CD4-positive, alpha-beta memory T cell (primary cell): ENCODE measurements at places on chromosomes 6 and 20.

DNA sequence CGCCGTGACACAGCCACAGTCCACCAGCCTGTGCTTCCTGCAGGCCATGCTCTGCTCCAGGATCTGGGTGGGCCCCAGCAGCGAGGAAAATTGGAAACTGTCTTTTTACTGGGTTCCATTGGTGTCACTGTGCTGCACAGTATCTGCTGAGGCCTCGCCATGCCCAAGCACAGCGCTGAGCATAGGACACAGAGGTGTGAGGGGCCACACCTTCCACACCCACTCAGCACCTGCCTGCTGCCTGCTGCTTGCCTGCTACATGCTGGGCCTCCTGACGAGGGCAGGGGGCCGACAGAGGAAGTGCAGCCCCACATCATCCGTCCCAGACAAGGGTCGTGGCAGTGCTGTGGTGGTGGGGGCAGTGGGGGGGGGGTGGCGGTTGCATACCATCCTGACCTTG is 173.0 kb upstream of the THBS2 start:
- DNase-seq: no peak
- no peaks in the 10 kb centered on the region for H3K36me3 ChIP-seq
- H3K4me1 ChIP-seq: no peaks in the 10 kb centered on the region
- H3K4me3 ChIP-seq: no peak overlapping the region
- no peak overlapping the region for H3K27ac ChIP-seq

GRCh38 chr6:114712129-114712662 is 369.4 kb upstream of the HS3ST5 start:
- H3K27ac ChIP-seq: no peak overlapping the region
- DNase-seq: no peak
- H3K36me3 ChIP-seq: no peaks in the 10 kb centered on the region
- H3K4me1 ChIP-seq: no peaks in the 10 kb centered on the region

GRCh38 chr6:72864799-72865198 is 242.9 kb downstream of the KCNQ5 start:
- no peaks in the 10 kb centered on the region for H3K4me1 ChIP-seq
- H3K27ac ChIP-seq: no peak overlapping the region
- H3K4me3 ChIP-seq: no peak overlapping the region
- H3K36me3 ChIP-seq: no peaks in the 10 kb centered on the region

DNA sequence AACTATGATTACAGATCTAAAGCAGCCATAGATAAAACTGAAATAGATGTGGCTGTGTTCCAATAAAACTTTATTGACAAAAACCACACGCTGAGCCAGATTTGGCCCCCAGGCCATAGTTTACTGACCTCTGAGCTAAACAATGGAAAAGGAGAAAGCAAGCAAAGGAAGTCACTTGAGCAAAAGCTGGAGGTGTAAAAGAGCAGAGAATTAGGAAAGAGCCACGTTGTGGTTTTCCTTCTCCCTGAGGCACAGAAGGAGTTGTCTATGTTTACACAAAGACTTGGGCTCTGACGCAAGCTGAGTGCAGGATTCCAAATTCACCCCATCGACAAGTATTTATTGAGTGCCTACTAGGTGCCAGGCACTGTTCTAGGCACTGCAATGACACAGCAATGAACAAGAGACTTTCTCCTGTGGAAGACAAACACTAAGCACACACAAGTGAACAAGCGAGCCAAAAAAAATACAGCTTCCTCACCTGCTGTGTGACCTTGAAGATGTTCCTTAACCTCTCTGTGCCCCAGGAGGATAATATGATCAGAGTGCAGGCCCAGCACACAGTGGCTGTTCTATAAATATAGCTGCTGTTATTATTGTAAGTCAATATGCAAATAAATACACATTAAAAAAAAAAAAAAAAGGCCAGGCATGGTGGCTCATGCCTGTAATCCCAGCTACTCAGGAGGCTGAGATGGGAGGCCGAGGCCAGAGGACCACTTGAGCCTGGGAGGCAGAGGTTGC is 75.4 kb upstream of the PTPN1 start:
- H3K27me3 ChIP-seq: no peaks in the 10 kb centered on the region
- H3K27ac ChIP-seq: no peak overlapping the region
- no peak overlapping the region for H3K4me3 ChIP-seq
- H3K36me3 ChIP-seq: no peaks in the 10 kb centered on the region

DNA sequence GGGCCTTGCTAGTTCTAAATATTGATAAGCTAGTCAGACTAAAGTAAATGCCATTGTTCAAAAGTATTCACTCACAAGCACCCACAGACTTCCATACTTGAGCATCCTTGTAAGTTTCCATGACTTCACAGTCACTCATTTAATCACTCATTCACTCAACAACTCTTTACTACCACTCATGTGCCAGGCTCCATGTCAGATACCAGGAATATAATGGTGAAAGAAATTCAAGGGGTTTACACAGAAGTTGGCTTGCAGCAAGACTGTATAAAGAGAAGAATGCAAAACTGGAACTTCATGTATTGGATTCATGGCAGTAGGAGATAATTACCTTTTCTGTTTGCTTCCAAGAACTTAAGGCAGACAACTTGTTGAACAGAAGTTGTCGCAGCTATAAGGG is 36.6 kb downstream of the ADGRF1 start:
- no peaks in the 10 kb centered on the region for H3K27me3 ChIP-seq
- DNase-seq: no peak
- no peak overlapping the region for H3K27ac ChIP-seq
- no peaks in the 10 kb centered on the region for H3K4me1 ChIP-seq
- no peaks in the 10 kb centered on the region for H3K36me3 ChIP-seq

DNA sequence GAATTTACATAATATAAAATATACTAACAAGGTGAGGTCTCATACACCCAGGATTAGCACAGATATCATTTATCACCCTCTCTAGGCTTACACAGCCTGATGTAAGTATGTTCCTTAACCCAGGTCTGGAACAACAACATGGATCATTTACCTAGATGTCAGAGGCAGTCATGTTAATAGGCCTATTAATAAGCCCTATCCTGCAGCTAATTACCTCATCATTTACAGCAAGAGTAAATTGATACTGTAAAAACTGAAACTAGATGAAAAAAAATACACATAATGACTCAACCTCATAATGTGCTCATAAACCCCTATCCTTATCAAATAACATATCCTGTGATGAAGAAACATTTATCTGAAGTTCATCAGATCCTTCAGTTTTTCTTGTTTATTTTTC is 334.3 kb upstream of the MANEA start:
- H3K4me1 ChIP-seq: no peaks in the 10 kb centered on the region
- H3K4me3 ChIP-seq: no peak overlapping the region
- H3K27me3 ChIP-seq: no peaks in the 10 kb centered on the region

GRCh38 chr6:18101873-18102272 is 20.6 kb downstream of the NHLRC1 start:
- no peaks in the 10 kb centered on the region for H3K36me3 ChIP-seq
- H3K27ac ChIP-seq: no peak overlapping the region
- no peaks in the 10 kb centered on the region for H3K4me1 ChIP-seq
- no peak overlapping the region for H3K4me3 ChIP-seq

DNA sequence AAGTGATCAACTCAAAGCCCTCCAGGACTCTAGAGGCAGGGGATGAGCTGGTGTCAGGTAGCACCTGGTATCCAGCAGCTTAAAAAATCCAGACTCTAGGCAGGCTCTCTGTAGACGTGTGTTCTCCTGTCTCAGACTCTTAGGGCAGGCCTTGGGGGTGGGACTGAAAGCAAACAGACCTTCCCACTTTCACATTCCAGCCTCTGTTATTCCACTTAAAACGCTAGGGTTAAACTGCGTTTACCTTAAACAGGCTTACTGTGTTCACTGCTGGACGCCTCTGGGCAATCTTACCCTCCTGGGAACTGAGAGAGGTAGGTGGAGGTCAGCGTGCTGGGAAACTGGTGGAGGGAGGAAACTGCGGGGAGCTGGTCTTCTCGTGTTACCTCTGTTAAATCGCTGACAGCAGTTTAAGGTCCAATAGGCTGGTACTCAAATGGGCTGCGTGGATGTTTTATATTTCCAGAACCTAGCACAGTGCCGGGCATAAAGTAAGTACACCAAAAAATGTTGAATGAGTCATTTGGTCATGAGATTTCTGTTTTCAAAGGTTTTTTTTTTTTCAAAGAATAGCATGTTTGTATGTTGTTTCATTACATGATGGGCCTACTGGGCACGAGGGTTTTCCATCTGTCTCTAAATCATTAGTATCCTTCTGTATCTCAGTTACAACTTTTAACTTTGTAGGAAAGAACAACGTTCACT is at the start of gene GCNT2:
TSS of gene GCNT2 (plus strand) at position 248 of the 705 bp plus-strand sequence. CDS start 7,561 bp downstream, outside the sequence.
- no peaks in the 10 kb centered on the region for H3K27me3 ChIP-seq
- DNase-seq: no peak
- no peak within 1 kb of the TSS for H3K4me3 ChIP-seq

GRCh38 chr20:45934046-45934585 is 367 bp upstream of the PCIF1 start:
- H3K27me3 ChIP-seq: no peaks in the 10 kb centered on the region
- peak overlapping the region; percentile 99 for H3K27ac ChIP-seq
- peaks cover 35% of the 10 kb centered on the region for H3K4me1 ChIP-seq
- no peak for DNase-seq

DNA sequence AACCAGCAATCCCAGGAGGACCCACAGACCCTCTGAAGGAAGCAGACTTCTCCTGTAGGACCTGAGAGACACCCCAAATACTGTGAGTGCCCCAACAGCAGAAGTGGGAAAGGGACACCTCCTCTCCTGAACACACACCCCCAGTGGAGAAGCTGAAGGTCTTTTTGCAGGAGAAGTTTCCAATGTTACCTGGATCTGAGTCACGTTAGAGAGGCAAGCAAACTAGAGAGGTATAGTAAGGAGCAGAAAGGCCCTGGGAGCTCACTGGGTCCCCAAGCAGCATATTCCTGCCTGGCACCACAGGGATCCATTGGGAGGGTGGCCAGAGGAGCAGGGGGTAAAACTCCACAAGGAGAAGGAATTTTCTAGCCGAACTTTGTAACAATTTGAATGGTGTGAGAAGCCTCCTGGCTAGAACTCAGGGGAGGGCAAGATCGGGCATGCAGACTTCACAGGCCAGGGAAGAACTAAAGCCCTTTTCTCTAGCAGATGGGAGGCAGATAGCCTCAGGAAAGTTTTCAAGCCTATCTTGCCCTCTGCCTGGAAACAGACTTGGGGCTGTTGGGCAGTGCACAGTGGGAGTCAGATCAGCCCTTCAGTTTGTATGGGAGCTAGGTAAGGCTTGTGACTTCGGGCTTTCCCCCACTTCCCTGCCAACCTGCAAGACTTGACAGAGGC is 68.2 kb upstream of the SSTR4 start:
- H3K4me1 ChIP-seq: no peaks in the 10 kb centered on the region
- no peaks in the 10 kb centered on the region for H3K27me3 ChIP-seq
- no peak overlapping the region for H3K4me3 ChIP-seq
- H3K27ac ChIP-seq: no peak overlapping the region
- no peak for DNase-seq

DNA sequence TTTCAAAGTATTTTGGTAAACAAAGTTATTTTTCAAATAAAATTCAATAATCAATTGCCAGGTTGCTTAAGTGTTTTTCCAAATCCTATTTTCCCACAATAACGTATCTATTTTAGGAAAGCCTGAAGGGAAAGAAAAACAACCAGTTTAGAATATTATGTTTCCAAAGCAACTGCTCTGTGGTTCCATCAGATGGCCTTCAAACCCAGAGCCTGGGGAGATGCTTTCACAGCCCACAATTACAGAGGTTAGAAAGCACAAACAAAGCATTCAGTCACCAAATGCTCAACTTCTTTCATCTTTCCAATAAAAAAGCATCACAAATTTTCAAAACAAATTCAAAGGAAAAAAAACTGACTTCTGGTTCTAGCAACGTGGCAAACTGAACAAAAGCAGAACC is 66.0 kb downstream of the ELOVL5 start:
- H3K4me3 ChIP-seq: no peak overlapping the region
- peaks cover 6% of the 10 kb centered on the region for H3K36me3 ChIP-seq
- peaks cover 77% of the 10 kb centered on the region for H3K4me1 ChIP-seq

- H3K27ac ChIP-seq: no peak overlapping the region
- H3K4me3 ChIP-seq: no peak overlapping the region
- H3K36me3 ChIP-seq: no peaks in the 10 kb centered on the region
- no peaks in the 10 kb centered on the region for H3K27me3 ChIP-seq
Measured at GRCh38 chr20:79565-79964, 7.9 kb upstream of the DEFB125 start.

DNA sequence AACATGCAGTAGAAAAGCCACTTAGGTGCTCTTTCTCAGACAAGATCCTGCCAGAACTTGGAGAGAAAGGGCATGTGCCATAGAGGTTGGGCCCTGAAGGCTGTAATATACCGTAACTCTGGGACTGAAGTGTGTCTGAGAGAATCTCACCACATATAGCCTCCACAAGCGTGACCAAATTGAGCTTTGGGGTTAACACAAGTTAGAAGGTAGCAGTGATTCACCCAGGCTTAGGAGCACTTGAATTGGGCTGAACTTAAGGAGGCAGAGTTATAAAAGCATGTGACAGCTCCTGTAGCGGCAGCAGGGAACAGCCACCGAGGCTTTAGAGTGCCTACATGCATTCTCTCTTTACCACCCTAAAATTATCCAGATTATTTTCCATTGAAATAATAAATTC is 361.6 kb downstream of the PHF3 start:
- DNase-seq: no peak
- H3K27ac ChIP-seq: no peak overlapping the region
- H3K27me3 ChIP-seq: no peaks in the 10 kb centered on the region
- H3K36me3 ChIP-seq: no peaks in the 10 kb centered on the region

- DNase-seq: no peak
- H3K36me3 ChIP-seq: peaks cover 22% of the 10 kb centered on the region
- no peak overlapping the region for H3K27ac ChIP-seq
- no peak overlapping the region for H3K4me3 ChIP-seq
Measured at GRCh38 chr20:52160049-52160570, 31.5 kb downstream of the ZFP64 start.

DNA sequence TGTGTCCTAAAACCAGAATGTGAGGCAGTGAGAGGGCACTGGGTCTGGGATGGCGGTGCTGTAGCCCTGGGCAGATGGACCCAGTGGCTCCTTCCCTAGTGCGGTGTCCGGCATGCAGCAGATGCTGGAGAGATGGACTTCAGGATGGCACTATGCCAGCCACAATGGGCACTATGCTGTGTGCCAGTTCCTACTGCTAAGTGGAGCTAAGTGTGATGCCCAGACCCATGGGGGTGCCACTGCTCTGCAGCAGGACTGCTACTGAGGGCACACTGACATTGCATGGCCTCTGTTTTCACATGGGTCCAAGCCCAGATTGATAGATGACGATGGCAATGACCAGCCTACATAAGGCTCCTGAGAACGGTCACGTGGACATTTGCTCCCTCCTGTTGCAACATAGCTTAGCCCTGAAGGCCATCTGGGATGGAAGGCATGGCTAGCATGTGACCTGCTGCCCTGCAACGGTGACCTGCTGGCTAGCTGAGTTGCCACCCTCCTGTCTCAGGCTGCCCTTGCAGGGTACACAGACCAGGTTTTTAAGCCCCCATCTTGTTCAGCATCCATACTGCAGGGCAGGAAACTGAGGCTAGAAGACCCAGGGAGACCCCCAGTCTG is 31.3 kb upstream of the KCNK16 start:
- no peak overlapping the region for H3K27ac ChIP-seq
- no peak overlapping the region for H3K4me3 ChIP-seq
- DNase-seq: no peak

DNA sequence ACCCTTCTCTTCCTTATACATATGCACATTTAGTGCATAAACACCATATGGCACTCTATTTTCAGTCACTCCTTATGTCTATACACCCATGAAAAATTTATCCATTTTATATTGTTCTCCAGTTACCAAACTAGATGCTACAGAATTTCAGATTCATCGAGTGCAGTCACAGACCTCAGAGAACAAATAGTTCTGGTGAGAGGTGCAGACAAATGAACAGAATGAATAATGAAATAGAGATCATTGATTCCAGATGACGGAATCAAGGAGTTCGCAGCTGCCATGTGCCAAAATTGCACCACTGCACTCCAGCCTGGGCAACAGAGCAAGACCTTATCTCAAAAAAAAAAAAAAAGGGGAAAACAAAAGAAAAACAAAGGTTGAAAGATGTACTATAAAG is 214.8 kb upstream of the CEP162 start:
- H3K27ac ChIP-seq: no peak overlapping the region
- H3K4me3 ChIP-seq: no peak overlapping the region
- DNase-seq: no peak
- no peaks in the 10 kb centered on the region for H3K27me3 ChIP-seq
- no peaks in the 10 kb centered on the region for H3K4me1 ChIP-seq
